ENCODE measurements at places on chromosomes 6 and 20.

DNA sequence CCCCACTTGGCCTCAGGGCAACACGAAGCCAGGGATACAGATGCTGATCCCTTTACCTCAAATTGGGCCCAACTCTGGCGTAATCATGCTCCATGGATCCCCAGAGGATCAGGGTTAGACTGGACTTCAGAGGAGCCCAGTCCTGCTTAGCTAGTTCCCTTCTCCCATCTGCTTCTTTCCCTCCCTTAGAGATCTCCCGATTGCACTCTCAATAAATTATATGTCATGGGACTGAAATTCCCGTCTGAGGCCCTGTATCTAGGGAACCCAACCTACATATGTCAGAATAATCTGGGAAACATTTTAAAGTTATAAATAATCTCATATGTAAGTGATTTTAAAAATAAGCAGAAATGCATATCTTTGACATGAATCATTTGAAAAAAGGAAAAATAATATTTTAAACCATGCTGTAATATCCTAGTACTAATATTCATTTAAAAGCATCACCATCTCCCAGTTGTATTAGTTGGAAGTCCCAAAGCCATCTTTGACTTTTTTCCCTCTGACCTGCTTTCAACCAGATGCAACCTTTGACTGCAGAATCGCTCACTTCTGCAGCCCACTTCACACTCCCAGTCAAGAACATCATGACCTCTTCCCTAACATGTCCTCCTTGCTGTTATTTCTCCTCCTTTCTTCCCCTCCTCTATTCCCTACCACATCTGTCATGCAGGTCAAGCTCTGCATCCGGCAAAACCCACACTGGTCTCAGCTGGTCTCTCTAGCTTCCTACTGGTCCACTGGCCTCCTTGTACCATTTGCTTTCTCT, 393.6 kb downstream of the BTBD3 start:
- peak; percentile 8 for DNase-seq

GRCh38 chr20:47540443-47541354, 39.0 kb downstream of the NCOA3 start:
- no peak for DNase-seq

DNA sequence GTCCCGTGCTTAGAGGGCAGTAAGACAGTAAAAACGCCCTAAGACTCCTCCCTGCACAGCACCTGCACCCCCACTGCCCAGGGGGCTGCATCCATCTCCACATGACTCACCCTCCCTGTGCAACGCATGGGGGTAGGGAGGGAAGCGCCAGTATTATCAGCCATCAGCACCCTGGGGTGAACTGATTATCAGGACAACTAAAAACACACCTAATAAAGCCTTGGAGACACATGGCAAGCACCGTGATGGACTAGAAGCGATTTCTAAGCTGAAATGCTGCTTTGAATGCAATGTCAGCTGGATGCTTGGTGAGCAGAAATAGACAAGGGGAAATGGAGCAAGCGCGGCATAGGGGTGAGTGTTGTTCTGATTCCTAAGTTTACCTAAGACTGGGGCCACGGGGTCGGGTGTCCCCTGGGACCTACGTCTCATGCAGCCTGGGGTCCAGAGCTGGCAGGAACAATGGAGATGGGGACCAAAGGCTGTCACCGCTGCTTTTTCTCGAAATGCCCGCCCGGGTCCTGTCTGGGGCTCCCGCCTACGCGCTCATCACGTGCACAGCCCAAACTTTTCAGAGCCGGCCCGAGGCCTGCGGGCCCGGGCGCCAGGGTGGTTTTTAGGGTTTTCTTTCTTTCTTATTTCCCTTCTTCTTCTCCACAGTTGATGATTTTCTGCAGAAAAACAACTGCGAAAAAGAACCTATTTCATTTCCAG, 702 bp upstream of the TNFAIP3 start:
- no peak for DNase-seq

DNA sequence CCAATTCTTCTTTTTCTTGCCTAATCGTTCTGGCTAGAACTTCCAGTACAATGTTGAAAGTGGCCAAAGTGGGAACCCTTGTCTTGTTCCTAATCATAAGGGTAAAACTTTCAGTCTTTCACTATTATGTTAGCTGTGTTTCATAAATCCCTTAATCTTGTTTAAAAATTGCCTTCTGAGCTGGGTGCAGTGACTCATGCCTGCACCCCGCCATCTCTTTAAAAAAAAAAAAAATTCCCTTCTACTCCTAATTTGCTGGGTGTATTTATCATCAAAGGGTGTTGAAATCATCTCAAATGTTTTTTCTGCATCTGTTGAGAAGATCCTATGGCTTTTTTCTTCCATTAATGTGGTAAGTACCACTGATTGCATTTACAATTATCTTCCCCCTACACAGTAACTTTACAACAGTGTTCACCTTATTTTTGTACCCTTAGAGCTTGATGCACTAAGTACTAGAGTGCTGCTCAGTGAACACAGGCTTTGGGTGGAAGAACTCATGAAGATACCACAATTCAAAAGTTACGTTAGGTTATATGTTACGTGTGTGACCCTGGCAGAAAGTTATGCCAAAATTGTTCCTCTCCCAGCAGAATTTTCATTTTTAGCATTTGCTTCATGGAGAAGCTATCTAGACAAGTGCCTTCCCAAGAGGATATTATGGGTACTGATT, 9.7 kb downstream of the SNRPB start:
- no peak for DNase-seq

DNA sequence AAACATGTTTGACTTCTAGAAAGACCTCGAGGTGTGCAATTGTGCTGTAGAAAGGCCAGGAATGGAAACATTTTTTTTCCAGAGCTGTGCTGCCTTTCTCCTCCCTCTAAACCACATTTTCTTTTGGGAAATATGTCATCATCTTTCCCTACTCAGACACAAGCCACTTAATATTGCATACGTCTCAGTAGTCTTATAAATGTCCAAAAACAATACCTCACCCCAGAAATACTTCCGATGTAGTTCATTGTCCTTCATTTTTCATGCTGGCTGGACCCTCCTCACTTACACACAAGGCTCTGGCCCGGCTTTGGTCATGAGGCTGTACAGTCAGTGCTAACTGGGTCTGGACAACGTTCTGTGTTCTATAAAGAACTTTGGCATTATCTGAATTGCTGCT, 126.4 kb downstream of the SCML4 start:
- DNase-seq = peak; percentile 67

GRCh38 chr6:37667050-37667814, 30.5 kb downstream of the MDGA1 start:
- DNase-seq = peak; percentile 84

DNA sequence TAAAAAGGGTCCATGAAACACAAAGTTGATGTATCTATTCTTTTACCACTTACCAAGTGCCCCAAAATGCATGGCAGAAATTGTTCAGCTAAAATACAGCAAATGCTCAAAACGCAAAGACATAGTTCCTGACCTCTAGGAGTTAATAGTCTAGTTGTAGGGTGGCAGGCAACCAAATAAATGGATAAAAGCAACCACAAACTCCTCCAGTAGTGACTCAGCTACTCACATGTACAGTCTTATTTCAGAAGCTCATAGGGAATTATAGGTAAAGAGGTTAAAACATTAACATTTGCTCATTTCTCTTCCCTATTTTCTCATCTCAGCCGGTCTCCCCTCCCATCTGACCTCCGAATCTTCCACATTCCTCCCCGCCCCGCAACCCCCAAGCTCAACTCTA, 143.9 kb upstream of the INSM1 start:
- no peak for DNase-seq

- DNase-seq = no peak
Observed at GRCh38 chr6:36333171-36333895, 3.4 kb downstream of the BNIP5 start.

DNA sequence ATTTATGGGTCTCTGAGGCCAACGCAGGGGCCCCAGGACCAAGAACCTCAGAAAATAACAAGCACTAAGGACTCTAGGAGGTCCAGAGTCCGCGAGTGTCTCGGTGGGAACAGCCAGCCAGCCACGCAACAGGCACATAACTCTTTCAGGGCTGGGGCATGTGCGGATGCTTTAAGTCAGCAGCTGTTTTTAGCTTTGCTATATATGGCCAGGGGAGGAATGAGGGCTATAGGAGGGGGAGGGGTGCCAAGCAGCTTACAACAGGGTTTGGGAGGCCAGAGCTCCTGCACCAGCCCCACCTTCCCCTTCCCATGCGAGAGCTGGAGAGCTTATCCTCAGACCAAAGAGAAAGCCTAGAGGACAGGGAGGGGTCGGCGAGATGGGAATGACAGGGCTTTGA, 6.2 kb downstream of the JPH2 start:
- DNase-seq = peak; percentile 85

- peak; percentile 99 for DNase-seq
Observed at GRCh38 chr6:142902636-142903053, 42.3 kb downstream of the HIVEP2 start.

- peak; percentile 3 for DNase-seq
Observed at GRCh38 chr6:53119349-53119748, 29.3 kb downstream of the GCM1 start.

GRCh38 chr6:23330632-23331031, 761.3 kb downstream of the HDGFL1 start:
- no peak for DNase-seq

- DNase-seq = no peak
Observed at GRCh38 chr6:24923885-24924401, 11.8 kb downstream of the RIPOR2 start.

DNA sequence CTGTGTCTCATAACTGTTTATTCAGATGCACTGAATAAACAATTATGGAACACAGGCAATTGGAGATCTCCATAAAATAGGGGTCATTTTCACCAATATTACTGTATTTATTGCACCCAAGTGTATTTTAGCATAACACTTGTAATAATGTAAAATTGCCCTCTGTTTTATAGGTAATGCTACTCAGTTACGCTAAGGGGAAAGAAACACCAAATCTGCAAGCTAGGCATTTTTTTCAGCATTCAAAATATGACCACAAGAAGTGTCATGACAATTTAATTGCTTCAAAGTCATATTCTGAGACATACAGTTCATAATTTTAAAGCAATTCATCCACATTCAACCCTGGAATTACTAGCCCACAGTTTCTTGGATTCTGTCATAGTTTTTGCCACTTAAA, 643.2 kb upstream of the NOX3 start:
- no peak for DNase-seq

GRCh38 chr6:82645536-82646230, 282.1 kb downstream of the TPBG start:
- no peak for DNase-seq

DNA sequence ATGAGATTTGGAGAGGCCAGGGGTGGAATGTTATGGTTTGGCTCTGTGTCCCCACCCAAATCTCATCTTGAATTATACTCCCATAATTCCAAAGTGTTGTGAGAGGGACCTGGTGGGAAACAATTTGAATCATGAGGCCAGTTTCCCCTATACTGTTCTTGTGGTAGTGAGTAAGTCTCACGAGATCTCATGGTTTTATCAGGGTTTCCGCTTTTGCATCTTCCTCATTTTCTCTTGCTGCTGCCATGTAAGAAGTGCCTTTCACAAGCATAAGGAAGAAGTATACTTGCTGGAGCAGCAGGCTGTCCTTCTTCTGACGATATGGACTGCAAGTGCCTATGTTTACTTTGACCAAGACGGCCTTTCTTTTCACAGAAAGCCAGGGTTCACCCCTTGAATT, 270.5 kb downstream of the ESR1 start:
- no peak for DNase-seq

- DNase-seq = no peak
Observed at GRCh38 chr6:8628063-8628462, 192.7 kb upstream of the SLC35B3 start.

- DNase-seq = peak; percentile 11
Observed at GRCh38 chr20:45892049-45892825, 1.1 kb downstream of the CTSA start.

- DNase-seq = no peak
Observed at GRCh38 chr6:143215363-143215762, 154.7 kb downstream of the AIG1 start.

DNA sequence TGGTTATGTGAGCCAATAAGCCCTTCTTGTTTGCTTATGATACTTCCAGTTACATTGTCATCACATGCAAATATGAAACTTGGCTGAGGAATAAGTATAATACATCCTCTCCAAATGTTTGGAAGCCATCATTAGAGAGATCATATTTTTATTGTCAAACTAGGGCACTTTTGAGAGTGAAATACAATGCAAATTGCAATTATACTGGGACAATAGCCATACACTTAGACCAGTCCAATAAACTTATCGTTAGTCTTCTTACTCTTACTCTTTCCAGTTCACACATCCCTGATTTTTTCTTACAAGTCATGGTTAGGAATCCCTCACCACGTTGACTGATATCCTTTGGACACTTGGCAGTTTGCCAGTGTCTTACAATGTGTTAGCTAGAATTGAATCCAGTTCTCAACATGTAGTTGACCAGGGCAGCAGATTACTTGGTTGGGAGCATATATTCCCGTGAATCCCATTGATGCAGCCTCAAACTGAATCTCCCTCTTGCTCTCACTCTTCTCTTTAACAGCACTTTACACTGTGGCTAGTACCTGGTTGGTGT, 519.7 kb upstream of the ID4 start:
- no peak for DNase-seq
